Dermis microvascular lymphatic vessel endothelial cell (primary cell): ENCODE measurements at places on chromosomes 12 and 14. TPM values are rescaled to one million over a fixed set of nuclear protein-coding genes. Genes with fewer than 3 reads are reported as not detected.

The C14orf180 gene
- total RNA-seq = not detected in 2 replicates

The PTPRO gene
- under 0.01 TPM in 1 of 2 replicates, not detected in the other for total RNA-seq

The ASB2 gene
- not detected in 2 replicates for total RNA-seq

The DNAJC22 gene
- total RNA-seq = 0.51 and 1.9 TPM in 2 replicates

The IL31 gene
- total RNA-seq = not detected in 2 replicates

The ABCB9 gene
- total RNA-seq = 4.5 and 5.2 TPM in 2 replicates

The TAPBPL gene
- total RNA-seq = 13.5 and 30.0 TPM in 2 replicates
